ENCODE measurements at places on chromosomes 5 and 9.

GRCh38 chr5:101977729-101978345, 318.2 kb downstream of the SLCO4C1 start:
- H3K27me3 ChIP-seq = no peaks in the 10 kb centered on the region
- H3K36me3 ChIP-seq = no peaks in the 10 kb centered on the region
- DNase-seq = no peak
- H3K4me1 ChIP-seq = no peaks in the 10 kb centered on the region
- no peak overlapping the region for H3K4me3 ChIP-seq

- H3K27ac ChIP-seq = no peak overlapping the region
- no peak overlapping the region for H3K4me3 ChIP-seq
- no peaks in the 10 kb centered on the region for H3K36me3 ChIP-seq
- no peaks in the 10 kb centered on the region for H3K27me3 ChIP-seq
Observed at GRCh38 chr5:5069851-5070250, 70.3 kb upstream of the ADAMTS16 start.

DNA sequence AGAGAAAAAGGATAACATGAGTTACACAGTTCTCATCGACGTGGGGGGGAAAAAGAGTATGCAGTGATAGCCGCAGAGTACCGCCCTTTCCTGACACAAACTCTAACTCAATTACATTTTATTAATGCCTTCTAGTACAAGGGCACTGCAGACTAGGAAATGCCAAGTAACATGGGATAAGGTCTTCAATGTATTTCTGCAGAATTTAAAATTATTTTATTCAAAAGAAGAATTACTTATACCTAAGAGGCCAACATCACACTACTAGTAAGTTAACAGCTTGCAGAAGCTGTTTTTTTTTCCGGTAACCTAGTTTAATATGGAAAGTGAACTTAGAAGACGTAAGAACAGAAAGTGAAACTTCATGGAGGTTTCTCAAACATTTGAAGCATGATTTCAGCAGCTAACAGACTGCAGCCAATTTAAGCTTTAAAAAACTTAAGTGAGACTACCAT, 3.9 kb downstream of the SETX start:
- DNase-seq = no peak
- H3K36me3 ChIP-seq = peaks cover 68% of the 10 kb centered on the region
- no peak overlapping the region for H3K27ac ChIP-seq
- H3K27me3 ChIP-seq = no peaks in the 10 kb centered on the region

DNA sequence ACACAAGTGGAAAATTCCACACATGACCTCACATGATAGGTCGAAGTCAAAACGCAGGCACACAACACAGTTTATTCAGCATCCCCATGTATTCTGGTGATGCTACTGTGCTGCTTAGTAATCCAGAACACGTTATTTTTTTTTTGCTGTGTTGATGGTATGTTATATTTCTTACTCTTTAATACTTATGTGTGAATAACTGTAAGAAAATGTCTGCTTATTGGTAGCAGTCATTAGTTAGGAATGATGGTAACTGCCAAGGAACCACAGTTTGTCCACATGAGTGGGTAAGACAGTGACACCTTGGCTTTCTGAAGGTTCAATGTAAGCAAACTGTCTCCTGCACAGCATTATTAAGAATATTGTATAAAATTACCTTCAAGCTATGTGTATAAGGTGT, 107.7 kb upstream of the DAPK1 start:
- DNase-seq = no peak
- H3K4me1 ChIP-seq = no peaks in the 10 kb centered on the region
- H3K27ac ChIP-seq = no peak overlapping the region
- H3K4me3 ChIP-seq = no peak overlapping the region
- no peaks in the 10 kb centered on the region for H3K36me3 ChIP-seq
- H3K27me3 ChIP-seq = no peaks in the 10 kb centered on the region

DNA sequence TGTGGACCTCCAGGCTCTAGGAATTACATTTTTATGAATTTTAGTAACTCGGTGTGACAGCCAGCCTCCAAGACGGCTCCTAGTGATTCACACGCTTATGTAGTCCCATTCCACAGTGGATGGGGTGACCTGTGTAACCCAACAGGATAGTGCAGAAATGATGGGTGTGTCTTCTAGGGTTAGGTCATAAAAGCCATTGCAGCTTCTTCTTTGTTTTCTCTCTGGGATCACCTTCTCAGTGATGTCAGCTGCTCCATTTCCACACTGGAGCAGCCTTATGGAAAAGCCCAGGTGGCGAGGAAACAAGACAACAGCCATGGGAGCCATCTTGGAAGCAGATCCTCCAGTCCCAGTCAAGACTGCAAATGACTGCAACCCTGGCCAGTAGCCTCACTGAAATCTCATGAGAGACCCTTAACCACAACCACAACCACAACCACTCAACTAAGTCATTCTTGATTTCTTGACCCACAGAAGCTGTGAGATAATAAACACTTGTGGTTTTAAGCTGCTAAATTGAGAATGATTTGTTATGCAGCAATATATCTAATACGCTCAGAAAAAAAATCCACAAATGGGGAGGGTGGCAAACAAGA, 5.1 kb upstream of the GNPDA1 start:
- no peak overlapping the region for H3K4me3 ChIP-seq
- no peaks in the 10 kb centered on the region for H3K27me3 ChIP-seq

DNA sequence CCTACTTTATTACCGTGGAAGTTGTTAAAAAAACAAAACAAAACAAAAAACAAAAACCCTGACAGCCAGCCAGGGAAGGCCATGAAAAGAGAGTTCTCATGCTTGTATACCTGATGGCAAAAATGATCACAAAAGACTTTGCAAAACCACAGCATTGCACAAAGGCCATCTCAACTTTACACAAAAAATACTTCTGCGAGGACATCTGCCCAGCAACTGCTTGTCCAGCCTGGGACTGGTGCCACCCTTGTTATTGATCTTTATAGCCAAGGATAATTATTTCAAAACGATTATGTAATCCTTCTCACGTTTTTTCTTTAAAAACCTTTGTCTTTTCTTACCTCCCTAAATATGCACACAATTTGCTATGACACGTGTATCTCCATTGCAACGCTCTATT, 42.2 kb upstream of the SLC28A3 start:
- H3K36me3 ChIP-seq = no peaks in the 10 kb centered on the region
- H3K27me3 ChIP-seq = no peaks in the 10 kb centered on the region
- H3K4me3 ChIP-seq = no peak overlapping the region
- no peak for DNase-seq

DNA sequence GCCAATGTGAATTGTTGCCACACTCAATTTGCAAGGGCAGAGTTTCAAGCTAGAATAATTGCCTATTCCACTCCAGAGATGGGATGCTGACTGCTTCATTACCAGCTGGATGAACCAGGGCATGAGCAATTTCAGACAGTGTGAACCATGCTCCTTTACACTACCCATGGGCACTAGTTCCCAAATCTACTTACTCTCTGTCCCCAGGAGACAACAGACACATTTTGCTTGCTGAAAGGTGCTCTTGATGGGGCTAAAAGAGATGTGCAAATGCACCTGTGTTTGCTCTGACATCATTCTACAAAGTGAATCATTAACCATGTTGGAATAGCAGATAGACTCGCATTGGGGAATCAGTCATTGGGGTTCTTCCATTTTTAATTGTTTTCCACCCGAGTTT, 522.3 kb upstream of the NUDT12 start:
- DNase-seq = no peak
- no peak overlapping the region for H3K27ac ChIP-seq
- H3K4me3 ChIP-seq = no peak overlapping the region
- H3K27me3 ChIP-seq = no peaks in the 10 kb centered on the region

DNA sequence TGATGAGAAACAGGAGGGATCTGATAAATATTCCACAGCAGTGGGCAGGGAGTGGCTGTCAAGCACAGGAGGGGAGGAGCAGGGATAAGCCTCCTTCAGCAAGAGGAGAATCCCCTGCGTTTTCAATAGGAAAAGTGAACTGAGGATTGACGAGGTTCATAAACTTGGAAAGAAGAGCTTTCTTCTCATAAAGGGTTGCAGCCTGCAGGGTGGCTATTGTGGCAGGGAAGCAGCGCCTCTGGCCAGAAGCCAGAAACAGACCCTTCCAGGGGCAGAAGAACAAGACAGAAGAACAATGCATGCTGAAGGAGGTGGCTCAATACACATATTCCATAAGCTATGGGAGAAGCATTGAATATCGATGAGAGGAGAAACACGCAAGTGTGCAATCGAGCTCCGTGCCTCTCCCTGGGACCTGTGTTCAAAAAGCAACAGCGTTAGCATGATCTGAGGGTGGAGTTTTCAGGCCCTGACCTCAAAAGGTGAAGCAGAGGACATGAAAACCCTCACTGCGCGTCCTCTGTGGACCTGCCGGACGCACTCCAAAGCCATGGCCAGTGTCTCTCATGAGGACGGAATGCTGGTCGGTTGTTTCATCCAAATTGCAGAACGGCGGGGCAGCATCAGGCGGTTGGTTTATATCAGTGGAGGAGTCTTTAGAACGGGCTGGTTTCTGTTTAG, 67.6 kb downstream of the ANKRD33B start:
- DNase-seq = no peak
- no peaks in the 10 kb centered on the region for H3K4me1 ChIP-seq
- H3K36me3 ChIP-seq = no peaks in the 10 kb centered on the region
- H3K27ac ChIP-seq = no peak overlapping the region
- H3K4me3 ChIP-seq = no peak overlapping the region

GRCh38 chr5:127652952-127653611, 4.2 kb downstream of the CTXN3 start:
- H3K36me3 ChIP-seq = no peaks in the 10 kb centered on the region
- H3K27ac ChIP-seq = no peak overlapping the region
- H3K27me3 ChIP-seq = no peaks in the 10 kb centered on the region
- peaks cover 15% of the 10 kb centered on the region for H3K4me1 ChIP-seq
- no peak overlapping the region for H3K4me3 ChIP-seq
- no peak for DNase-seq

DNA sequence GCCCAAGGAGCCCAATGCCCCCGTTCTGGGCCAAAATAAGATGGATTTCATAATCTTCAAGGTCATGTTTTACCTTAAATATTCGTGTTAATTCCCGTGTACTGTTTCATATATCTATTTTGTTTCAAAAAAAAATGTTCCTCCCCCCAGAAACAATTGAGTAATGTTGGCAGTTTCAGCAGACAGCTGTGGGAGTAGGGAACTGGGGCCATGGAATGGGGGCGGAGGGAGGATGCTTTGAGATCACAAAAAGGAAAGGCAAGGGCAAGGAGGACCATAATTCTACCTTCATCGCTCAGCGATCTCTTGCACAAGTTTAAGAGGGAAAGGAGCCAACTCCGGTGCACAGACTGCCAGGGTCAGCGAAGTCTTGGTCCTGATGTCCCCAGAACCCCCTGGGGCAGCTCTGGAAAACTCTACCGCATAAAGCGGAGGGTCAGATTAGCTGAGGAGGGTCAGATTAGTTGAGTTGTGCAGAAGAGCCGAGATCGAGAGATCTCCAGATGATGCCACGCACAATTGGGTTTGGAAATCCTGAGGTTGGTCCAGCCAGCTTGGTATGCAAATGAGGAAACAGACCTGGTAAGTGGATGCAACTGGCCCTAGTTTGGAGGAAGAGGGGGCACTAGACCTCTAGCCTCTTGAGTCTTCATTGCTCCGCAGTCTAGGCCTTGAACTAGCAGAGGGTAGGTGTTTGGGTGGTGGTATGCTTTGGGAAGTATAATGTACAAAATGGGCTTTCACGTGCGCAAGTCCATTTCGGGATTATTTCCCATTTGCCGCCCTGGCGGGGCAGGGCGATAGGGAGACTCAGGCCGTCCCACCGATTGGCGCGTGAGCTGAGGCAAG, 24.0 kb downstream of the CDKN2A start:
- peaks cover 33% of the 10 kb centered on the region for H3K4me1 ChIP-seq
- DNase-seq = no peak
- no peak overlapping the region for H3K27ac ChIP-seq
- H3K4me3 ChIP-seq = no peak overlapping the region

DNA sequence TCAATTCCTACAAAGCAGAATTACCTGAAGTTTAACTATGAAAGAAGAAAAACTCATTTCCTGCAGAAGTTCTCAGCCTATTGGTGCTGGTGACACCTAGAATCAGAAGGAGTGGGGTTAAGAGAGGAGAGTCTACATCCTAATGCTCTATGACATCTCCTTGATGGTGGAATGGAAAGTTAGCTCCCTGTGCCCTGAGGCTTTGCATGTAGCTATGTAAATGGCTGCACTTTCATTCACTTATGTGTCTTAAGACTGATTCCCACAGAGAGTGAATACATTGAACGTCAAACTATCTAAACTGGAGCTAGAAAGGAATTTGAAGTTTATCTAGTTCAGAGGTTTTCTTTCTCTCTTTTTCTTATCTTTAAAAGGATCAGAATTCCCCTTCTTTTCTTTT, 52.1 kb upstream of the ADRB2 start:
- H3K27me3 ChIP-seq = no peaks in the 10 kb centered on the region
- no peak for DNase-seq
- H3K4me1 ChIP-seq = no peaks in the 10 kb centered on the region
- no peak overlapping the region for H3K4me3 ChIP-seq
- no peaks in the 10 kb centered on the region for H3K36me3 ChIP-seq

DNA sequence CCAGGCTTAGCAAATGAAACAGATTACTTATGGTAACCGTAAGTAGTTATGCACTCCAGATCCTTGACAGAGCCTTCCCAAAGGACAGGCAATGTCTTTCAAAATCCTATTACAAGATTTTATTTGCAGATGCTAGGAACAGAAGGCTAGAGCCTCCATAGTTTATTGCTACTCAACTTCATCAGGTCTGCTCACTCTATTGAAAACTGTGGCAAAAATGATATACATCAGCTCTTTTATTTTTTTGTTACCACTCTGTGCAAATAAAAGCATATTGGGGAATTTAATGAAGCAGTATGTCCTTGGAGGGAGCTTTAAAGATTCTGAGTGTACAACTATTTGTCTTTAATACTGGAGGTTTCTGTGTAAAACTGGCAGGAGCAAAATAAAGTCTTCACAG, 46.5 kb downstream of the SLC44A1 start:
- no peak overlapping the region for H3K4me3 ChIP-seq
- H3K4me1 ChIP-seq = peaks cover 16% of the 10 kb centered on the region
- no peak for DNase-seq
- no peaks in the 10 kb centered on the region for H3K36me3 ChIP-seq
- no peaks in the 10 kb centered on the region for H3K27me3 ChIP-seq

GRCh38 chr5:139108063-139108824, 89.9 kb downstream of the SIL1 start:
- DNase-seq = no peak
- no peaks in the 10 kb centered on the region for H3K4me1 ChIP-seq
- H3K36me3 ChIP-seq = no peaks in the 10 kb centered on the region
- H3K27ac ChIP-seq = no peak overlapping the region

- peaks cover under 1% of the 10 kb centered on the region for H3K4me1 ChIP-seq
- DNase-seq = no peak
- H3K4me3 ChIP-seq = no peak overlapping the region
Observed at GRCh38 chr5:143036146-143036927, 266.2 kb downstream of the ARHGAP26 start.

GRCh38 chr9:135567311-135567710, 5.8 kb downstream of the PAEP start:
- no peak overlapping the region for H3K4me3 ChIP-seq
- H3K36me3 ChIP-seq = no peaks in the 10 kb centered on the region
- H3K4me1 ChIP-seq = no peaks in the 10 kb centered on the region
- H3K27me3 ChIP-seq = no peaks in the 10 kb centered on the region
- H3K27ac ChIP-seq = no peak overlapping the region

DNA sequence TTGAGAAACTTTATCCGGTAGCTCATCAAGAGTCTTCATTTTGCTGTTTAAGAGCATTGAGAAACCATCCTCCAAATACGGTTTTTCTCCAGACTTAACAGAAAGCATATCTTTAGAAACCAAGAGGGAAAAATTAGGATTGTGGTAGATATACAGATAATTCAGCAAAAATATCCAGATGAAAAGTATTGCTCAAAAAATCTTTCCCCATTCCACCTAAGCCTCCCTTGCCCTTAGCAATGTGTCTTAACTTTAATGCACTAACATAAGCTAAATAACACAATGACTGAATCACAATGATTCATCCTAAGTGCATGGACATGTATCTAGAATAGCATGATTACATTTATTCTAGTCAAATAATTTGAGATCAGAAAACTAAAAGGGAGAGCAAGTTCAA, 130.3 kb upstream of the TARS1 start:
- no peaks in the 10 kb centered on the region for H3K4me1 ChIP-seq
- H3K4me3 ChIP-seq = no peak overlapping the region
- no peaks in the 10 kb centered on the region for H3K36me3 ChIP-seq
